Right cardiac atrium (tissue), 5 donors: ENCODE measurements at places on chromosomes 12 and 14. TPM values are rescaled to one million over a fixed set of nuclear protein-coding genes. Genes with fewer than 3 reads are reported as not detected.

DNA sequence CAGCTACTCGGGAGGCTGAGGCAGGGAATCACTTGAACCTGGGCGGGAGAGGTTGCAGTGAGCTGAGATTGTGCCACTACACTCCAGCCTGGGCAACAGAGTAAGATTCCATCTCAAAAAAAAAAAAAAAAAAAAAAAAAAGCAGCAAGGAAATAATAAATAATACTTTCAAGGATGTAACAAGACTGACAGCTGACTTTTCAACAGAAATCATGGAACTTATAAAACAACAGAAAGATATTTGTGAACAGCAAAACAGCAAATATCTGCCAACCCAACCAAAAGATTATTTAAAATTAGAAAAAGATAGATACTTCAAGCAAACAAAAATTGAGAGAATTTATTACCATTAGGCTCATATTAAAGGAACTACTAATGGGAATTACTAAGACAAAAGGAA lies 115.1 kb downstream of the TSHR start:
- DNase-seq: no peak

GRCh38 chr14:78202163-78202562 lies 32.0 kb downstream of the NRXN3 start:
- no peak for DNase-seq

The IGFBP6 gene
- polyA plus RNA-seq: 130 TPM

The ZC2HC1C gene
- polyA plus RNA-seq: 8.4 TPM

DNA sequence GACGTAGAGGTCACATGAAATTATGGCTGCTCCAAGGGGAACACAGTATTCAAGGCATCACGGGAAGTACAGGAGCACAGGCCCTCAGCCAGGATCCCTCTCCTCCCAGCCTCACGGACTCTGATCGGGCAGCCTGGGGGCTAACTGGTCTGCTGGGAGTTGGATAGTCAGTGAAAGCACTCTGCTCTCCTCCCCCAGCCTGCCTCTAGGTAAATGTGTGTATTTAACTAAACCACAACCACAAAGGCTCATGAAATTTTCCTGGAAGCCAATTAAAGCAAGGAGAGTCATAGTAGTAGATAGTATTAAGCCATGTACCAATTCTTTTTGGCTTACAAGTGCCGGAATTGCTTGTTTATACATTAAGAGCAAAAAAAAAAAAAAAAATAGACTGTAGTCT lies 254.3 kb downstream of the MSRB3 start:
- DNase-seq: no peak

DNA sequence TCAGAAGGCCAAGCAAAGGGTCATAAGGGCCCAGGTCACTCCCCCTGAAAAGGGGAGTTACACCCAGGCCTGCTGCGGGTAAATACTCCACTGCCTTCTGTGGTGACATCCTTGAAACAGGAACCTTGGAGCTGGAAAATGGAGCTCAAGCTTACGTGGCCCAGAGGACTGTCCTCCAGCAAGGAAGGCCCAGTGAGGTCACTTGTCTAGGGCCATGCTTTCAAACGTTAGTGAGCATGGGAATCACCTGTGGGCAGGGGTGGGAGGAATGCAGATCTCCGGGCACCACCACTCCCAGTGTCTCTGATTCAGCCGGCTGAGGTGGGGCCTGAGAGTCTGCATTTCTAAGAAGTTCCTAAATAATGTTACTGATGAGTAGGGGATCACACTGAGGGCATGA lies 140.5 kb upstream of the CCND2 start:
- DNase-seq: no peak

GRCh38 chr12:94222351-94223084 lies 74.1 kb downstream of the PLXNC1 start:
- no peak for DNase-seq

DNA sequence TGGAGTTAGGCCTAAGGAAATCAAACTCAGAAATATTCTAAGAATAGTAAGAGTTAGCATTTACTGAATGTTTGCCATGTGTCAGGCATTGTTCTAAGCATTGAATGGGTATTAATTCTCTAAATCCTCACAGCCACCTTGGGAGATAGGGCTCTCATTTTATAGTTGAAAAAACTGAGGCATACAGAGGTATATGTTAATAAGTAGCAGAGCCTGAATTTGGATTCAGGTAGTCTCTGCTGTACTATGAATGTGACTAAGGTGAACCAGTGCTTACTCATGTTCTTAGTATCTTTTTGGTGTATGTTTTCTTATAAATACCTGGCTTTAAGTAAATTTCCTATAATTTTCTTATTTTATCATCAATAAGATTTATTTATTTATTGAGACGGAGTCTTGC lies 8.1 kb downstream of the ARF6 start:
- no peak for DNase-seq

- no peak for DNase-seq
These were observed 708.6 kb upstream of the TMEM132C start for GRCh38 chr12:127558361-127558760.

DNA sequence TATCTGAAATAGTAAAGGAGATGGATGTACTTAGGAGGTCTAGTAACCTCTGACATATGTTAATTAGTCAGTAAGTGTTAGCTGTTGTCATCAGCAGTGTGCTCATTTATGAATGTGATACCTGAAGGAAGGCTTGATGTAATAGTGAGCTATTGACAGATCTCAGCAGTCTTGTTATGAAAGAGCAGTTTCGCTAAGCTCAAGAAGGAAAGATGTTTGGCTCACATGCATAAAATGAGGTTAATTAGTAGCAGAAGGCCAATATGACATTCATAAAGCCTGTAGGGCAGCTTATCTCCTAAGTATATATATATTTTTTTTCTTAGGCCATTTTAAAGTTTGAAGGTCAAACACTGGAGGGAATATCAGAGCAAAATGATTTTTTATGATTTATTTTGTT lies 2.8 kb downstream of the FAM234B start:
- DNase-seq: no peak

DNA sequence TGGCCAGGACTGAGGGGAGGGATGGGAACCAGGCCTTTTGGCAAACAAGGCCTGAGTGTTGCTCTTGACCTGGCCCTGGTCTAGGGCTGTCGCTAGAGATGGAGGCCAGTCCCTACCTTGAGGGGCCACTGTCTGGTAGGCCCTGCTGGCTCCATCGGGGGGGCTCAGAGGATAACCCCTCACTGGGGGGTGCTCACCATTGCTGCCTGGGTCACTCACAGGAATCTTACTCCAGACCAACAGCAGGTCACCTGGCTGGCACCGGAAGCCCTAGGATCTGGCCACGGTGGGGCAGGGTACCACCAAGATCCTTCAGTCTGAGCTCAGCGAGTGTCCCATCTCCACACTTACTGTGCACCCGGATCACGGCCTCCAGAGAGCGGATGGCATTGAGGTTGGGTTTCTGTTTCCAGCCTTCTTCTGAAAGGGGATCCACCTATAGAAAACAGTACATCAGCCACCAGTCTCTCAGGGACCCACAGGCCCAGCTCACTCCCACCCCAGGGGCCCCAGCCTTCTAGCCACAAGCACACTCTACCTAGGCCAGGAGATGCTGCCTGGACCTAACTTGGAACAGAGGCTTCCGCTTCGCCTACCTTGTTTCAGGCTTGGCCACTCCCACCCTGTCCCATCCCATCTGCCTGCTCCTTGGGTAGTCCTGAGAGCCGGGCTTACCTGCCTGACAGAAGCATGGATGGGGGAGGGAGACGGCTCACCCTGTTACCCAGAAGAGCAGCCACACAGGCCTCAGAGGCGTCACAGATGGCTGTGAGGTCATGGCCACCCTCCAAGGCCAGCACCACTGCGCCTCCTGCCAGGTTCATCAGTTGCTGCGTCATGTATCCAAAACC lies 12.2 kb downstream of the SLC48A1 start:
- peak; percentile 48 for DNase-seq

The WSB2 gene
- 40.6 TPM for polyA plus RNA-seq

The ATF7IP gene
- polyA plus RNA-seq: 13.3 TPM

The DPPA3 gene
- not detected for polyA plus RNA-seq

The KCNJ8 gene
- polyA plus RNA-seq: 25.7 TPM

- no peak for DNase-seq
These were observed 29.6 kb downstream of the SMUG1 start for GRCh38 chr12:54159140-54159539.

- no peak for DNase-seq
These were observed 96.9 kb upstream of the TBX3 start for GRCh38 chr12:114780746-114781399.

The SIRT4 gene
- polyA plus RNA-seq: 6.0 TPM

DNA sequence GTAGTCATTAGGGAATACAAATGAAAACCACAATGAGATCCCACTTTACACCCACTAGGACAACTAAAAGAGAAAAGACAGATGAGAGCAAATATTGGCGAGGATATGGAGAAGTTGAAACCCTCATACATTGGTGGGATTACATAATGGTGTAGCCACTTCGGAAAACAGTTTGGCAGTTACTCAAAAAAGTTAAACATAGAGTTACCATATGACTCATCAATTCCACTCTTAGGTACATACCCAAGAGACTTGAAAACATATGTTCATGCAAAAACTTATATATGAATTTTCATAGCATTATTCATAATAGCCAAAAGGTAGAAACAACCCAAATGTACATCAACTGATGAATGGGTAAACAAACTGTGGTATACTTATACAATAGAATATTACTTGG lies 27.1 kb downstream of the ALDH1L2 start:
- no peak for DNase-seq

DNA sequence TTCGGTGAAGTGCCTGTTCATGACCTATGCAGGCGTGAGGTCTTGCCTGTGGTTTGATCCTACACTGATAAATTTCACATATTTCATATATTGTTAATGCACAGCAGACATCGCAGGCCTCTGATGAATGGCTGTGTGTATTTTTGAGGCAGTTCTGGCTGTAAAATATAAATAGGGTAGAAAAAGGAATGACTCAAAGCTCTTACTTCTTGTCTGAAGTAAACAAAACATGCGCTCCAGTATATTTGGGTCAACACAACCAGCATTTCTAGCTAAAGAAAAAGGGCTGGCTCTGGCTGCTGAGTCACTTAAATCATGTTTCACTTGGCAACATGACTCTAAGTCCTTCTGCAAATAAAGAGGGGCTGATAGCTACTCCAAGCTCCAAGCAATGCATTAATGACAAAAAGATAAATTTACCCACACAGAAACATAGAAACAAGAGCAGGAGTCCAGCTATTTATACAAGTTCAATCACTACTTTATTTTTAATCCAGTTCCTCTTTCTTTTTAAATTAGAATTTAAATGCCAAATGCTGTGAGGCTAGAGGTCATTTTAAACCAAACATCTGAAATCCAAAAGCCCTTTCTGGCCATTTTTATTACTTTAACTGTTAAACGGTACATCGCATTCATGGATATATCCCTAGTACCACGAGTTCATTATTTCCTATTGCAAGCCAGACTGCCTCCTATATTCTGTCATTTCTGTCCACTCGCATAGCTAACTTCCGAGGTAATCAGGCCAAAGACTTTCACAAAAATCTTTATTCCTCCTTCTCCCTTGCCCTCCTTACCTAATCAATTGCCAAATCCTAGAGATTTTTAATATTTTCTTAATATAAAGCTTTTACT lies 54.3 kb upstream of the TMCC3 start:
- no peak for DNase-seq

- DNase-seq: no peak
These were observed 88.1 kb upstream of the WSCD2 start for GRCh38 chr12:108040947-108041346.
